Osteoblast (primary cell): ENCODE measurements at places on chromosomes 1 and 21. TPM values are rescaled to one million over a fixed set of nuclear protein-coding genes. Genes with fewer than 3 reads are reported as not detected.

- no peak for DNase-seq
Observed at GRCh38 chr1:200299571-200299970, 110.3 kb downstream of the ZNF281 start.

DNA sequence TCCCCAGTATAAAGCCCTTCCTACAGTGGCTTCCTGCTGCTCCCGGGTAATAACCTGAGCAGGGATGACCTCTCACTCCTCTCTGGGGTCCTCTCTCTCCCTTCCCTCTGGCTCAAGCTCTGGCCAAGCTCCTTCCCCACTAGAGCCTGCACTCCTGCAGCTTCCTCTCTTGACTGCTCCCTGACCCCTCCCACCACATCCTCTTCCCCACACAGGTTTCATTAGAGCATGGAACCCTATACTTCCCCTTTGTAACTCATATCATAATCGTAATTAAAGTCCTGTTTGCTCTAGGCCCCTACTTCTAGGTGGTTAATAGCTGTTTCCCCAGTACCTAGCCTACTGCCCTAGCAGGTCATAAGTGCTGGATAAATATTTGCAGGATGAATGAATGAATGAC lies 146.2 kb downstream of the C1orf21 start:
- DNase-seq = no peak

GRCh38 chr1:61093525-61094137 lies 11.3 kb downstream of the NFIA start:
- no peak for DNase-seq

DNA sequence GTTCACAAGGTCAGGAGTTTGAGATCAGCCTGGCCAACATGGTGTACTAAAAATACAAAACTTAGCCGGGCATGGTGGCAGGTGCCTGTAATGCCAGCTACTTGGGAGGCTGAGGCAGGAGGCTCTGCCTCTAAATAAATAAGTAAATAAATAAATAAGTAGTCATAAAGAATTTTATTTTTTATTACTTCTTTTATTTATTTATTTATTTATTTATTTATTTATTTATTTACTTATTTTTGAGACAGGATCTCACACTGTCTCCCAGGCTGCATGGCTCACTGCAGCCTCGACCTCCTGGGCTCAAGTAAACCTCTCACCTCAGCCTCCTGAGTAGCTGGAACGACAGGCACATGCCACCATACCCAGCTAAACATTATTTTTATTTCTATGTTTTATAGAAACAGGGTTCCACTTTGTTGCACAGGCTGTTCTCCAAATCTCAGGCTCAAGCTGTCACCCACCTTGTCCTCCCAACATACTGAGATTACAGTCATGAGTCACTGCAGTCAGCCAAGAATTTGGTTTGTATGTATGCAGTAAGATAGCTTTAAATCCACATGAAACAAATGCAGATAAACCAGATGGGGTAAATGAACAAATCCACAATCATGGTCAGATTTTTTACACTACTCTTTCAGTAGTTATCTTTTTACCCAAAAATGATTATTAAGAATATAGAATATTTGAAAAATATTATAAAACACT lies 523.3 kb upstream of the RGS18 start:
- no peak for DNase-seq

DNA sequence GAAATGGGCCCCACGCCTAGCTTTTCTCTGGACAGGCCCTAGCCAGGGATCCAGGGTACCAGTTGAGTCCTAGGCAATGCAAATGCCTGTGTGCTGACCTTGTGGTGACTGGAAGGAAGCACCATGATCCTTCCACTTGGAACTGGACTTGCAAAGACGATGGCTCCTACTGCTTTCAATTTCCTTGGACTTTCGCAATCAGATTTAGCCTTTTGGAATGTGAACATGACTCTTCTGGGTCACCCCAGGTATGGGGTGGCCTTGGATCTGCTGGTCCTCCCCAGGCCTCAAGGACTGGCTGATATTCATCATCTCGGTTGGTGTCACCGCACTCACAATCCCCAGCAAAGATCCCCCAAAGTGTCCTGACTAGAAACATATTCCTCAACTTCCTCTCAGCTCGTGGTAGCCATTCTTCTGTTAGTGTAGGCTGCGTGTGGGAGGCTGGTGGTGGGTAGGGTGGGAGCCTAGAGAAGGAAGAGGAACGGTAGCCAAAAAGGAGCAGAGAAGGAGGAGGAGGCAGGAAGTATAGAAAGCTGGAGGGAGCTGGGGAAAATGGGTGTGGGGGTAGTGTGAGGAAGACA lies 130.5 kb downstream of the PPIAL4G start:
- peak; percentile 66 for DNase-seq

DNA sequence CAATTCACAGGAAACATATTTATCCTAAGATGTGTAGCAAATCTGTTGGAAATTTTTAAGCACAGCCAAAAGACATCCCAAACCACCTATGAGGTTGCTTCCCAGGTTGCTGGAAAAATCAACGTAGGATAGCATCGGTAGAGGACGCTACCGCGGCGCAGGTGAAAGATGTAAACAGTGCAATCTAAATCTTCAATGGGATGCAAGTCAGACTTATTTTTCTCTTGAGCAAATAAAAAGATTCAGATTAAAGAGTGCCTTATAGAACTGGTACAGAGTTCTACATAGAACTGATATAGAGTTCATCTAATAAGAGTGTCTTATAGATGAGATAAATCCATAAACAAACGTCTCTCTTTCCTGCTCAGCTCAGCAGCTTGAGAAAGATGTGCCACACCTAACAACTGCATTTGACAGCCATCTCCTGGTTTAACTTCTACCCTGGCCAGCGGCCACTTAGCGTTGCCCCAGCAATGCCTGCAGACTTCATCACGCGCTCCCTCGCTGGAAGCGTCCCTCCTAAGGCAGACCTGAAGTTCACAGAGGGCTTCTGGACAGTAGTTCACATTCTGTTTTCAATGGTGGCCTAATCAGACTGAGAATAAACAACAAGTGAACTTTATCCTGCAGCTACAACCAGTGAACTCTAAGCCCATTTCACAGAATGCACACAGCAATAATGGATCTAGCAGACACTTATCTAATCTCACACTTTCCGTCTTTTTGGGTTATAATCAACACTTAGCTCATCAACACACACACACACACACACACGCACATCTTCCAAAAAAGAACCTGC lies 164.5 kb downstream of the TOMM20 start:
- DNase-seq = peak; percentile 68

STX12 gene
- 61.6 and 67.0 TPM in 2 replicates for total RNA-seq

GRCh38 chr1:230572121-230573105 lies 69.9 kb upstream of the COG2 start:
- no peak for DNase-seq

- DNase-seq = no peak
Observed at GRCh38 chr1:167786502-167786901, 64.7 kb downstream of the MPZL1 start.

LCE1C gene
- not detected in 2 replicates for total RNA-seq

SH2D2A gene
- 0.29 and 0.36 TPM in 2 replicates for total RNA-seq

GRCh38 chr1:26771285-26771642 lies 16.5 kb upstream of the PIGV start:
- no peak for DNase-seq

- DNase-seq = no peak
Observed at GRCh38 chr1:9902060-9902452, 8.0 kb downstream of the CTNNBIP1 start.

CNTN2 gene
- under 0.01 TPM in 1 of 2 replicates, not detected in the other for total RNA-seq

DNA sequence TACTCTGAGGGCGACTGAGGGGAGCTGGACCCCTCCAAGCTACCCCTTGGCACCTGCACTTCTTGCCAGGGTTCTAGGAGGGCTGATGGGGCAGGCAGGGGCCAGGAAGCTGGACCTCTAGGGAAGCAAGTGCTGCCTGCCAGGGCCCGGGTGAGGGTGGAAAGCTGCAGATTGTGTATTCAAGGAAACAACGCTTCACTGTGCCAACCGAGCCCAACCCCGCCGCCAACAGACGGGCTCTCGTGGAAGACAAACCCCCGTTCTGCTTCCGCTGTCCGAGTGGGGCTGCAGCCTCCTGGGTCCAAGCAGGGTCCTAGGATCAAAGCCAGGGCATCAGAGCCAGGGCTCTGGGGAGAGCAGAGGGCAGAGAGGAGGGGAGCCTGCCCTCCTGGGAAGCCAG lies 3.2 kb downstream of the EFHD2 start:
- DNase-seq = no peak
